Activated naive CD4-positive, alpha-beta T cell (primary cell): ENCODE measurements at places on chromosomes 6 and 20.

GRCh38 chr20:58985656-58986055 lies 4.6 kb downstream of the NELFCD start:
- DNase-seq = no peak

GRCh38 chr6:4435981-4436445 lies 300.6 kb upstream of the ECI2 start:
- no peak for DNase-seq

DNA sequence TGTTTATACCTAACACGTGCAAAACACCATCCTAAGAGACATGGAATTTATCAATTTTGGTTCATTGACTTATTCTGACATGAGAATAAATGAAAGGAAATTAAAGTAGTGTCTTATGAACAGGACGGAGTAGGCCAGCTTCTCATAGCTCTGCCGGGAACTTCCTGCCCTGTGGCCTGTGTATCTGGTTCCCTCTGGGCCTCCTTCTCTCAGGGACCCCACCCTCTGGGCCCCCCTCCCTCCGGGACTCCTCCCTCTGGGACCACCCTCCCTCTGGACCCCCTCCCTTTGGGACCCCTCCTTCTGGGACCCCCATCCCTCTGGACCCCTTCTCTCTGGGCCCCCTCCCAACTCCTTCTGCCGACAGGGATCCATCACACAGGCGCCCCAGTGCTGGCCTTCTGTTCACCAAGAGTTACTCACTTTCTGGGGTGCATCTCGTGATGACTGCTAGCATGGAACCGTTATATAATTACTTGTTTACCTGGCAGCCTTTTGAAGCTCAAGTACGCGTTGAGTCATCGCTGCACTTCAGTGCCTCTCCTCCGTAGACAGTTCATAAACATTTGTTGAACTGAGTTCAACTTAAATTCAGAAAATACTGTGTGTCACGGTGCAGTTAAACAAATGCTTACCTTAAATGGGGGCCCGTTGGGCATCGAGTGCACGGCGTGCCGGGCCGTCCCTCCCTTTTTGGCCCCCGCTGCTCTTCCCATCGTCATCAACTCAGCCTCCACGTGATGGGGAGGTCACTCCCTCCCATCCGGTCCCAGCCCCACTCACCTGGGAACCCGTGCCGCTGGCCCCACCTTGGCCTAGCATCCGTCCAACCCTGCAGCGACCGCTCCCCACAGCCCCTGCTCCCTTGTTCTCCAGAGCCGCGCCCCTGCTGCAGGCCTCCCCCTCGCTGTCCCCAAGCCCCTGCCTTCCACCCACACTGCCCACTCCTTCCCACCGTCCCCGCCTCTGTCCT lies 8.1 kb downstream of the CCR6 start:
- no peak for DNase-seq

GRCh38 chr20:36941401-36941835 lies 10.1 kb downstream of the SAMHD1 start:
- no peak for DNase-seq
